Occipital lobe (tissue), 3 donors: ENCODE measurements at places on chromosomes 5 and 9. TPM values are rescaled to one million over a fixed set of nuclear protein-coding genes. Genes with fewer than 3 reads are reported as not detected.

- no peak for DNase-seq
Observed at GRCh38 chr5:74653991-74654390, 13.5 kb upstream of the ENC1 start.

DNA sequence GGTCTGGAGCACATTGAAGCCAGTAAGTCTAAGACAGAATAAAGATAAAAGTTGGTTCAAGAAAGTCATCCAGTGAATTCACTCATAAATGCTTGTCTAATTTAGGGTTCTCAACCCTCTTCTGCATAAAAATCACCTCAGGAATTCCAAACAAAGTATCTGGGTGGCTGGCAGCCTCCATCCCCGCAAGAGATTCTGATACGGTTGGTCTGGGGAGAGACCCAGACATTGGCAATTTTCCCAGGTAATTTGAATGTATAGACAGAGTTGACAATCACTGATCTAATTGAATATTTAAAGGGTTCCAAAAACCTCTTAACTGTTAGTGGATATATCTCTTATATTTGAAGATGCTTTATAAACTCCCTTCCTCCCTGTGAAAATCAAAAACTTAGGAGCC lies 14.9 kb downstream of the ADAMTSL1 start:
- no peak for DNase-seq

GRCh38 chr5:153147891-153148623 lies 342.4 kb upstream of the GRIA1 start:
- no peak for DNase-seq

GRCh38 chr5:58450811-58451629 lies 8.9 kb downstream of the PLK2 start:
- DNase-seq: no peak

SLC1A1 gene
- 54.7 TPM for total RNA-seq

NRARP gene
- 3.6 TPM for total RNA-seq

SPOUT1 gene
- total RNA-seq: 14.2 TPM
